AG04449 (cell line): ENCODE measurements at places on chromosomes 5 and 9.
A peak's percentile ranks its signal among the peaks of the same experiment; 100 is the strongest.

GRCh38 chr9:105971986-105972385 lies 277.6 kb downstream of the TMEM38B start:
- no peak for DNase-seq

DNA sequence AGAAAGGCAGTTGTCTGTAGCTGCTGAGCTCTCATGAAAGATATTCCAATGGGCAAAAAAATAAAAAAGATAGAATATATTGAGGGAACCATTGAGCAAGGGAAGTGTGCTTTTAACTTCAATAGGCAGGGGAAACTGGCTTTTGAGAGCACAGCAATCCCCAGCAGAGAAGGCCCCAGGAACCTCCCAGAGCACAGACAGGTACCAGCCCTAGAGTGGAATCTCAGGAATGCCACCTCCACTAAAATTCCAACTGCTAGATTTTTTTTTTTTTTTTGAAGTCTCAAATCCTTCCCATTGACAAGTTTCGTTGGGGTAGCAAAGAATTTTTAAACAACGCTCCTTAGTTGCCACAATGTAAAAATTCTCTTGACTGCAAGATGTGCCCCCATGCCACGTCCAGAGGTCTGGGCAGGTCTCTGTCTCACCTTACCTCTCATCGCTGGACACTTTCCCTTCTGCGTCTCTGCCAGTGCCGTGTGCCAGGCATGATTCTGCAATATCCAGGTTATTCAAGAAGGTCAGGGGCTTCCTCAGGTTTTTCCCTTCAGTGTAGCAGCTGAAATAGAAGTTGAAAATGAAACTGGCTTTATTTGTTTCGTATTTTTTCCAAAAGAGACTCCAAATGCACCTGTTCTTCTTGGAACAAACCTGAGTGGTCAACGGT lies 64.2 kb upstream of the IRX1 start:
- no peak for DNase-seq

GRCh38 chr5:181235689-181236366 lies 7.9 kb downstream of the RACK1 start:
- DNase-seq = no peak

- DNase-seq = no peak
These were observed 160.6 kb downstream of the PALM2AKAP2 start for GRCh38 chr9:109940561-109940960.

DNA sequence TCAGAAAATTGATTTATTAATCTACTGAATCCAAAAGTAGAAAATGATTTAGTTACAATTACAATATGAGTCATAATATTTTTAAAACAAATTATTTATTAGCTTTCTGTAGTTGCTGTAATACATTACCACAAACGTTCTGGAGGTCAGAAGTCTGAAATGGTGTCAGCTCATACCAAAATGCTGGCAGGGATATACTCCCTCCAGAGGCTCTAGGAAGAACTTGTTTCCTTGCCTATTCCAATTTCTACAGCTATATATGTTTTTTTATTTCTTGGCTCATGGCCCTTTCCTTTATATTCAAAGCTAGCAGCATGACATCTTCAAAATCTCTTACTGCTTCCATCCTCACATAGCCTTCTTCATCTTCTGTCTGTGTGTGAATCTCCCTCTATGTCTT lies 667.9 kb upstream of the ITGA1 start:
- no peak for DNase-seq

DNA sequence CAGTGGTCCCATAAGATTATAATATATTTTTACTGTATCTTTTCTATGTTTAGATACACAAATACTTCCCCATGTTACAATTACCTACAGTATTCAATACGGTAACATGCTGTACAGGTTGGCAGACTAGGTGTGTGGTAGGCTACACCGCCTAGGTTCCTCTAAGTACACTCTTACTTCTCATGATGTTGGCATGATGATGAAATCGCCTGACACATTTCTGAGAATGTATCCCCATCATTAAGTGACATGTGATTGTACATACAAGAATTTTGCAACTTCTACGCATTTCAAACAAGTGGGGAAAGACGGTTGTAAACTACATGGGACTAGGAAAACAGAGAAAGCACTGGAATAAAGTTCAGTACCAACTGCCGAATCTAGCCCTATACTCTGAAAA lies 53.3 kb downstream of the SETX start:
- no peak for DNase-seq

DNA sequence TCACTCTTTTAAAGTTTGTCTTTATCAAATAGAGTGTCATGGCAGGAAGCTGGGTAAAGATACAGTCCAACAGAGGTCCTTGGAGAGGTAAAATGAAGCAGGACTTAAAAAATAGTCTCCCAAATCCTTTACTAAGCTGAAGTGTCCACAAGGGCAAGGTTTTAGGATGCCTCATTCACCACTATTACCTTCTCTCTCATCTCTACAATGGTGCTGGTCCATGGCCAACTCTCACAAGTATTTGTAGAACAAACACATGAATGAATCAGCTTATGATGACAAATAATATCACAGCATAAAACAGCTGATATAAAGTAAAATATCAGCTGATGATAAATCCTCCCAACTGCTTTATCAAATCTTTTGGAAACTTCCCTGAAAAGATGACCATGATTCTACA lies 162.3 kb upstream of the ZNF462 start:
- DNase-seq = no peak

- DNase-seq = no peak
These were observed 94.0 kb downstream of the COL23A1 start for GRCh38 chr5:178496214-178496613.

- DNase-seq = no peak
These were observed 220.4 kb upstream of the NREP start for GRCh38 chr5:111977436-111977829.

- no peak for DNase-seq
These were observed 157.5 kb downstream of the PIK3R1 start for GRCh38 chr5:68373050-68373449.

GRCh38 chr5:73095564-73096238 lies 24.7 kb upstream of the TMEM171 start:
- no peak for DNase-seq

- DNase-seq = no peak
These were observed 518.2 kb downstream of the TLR4 start for GRCh38 chr9:118222375-118222774.

DNA sequence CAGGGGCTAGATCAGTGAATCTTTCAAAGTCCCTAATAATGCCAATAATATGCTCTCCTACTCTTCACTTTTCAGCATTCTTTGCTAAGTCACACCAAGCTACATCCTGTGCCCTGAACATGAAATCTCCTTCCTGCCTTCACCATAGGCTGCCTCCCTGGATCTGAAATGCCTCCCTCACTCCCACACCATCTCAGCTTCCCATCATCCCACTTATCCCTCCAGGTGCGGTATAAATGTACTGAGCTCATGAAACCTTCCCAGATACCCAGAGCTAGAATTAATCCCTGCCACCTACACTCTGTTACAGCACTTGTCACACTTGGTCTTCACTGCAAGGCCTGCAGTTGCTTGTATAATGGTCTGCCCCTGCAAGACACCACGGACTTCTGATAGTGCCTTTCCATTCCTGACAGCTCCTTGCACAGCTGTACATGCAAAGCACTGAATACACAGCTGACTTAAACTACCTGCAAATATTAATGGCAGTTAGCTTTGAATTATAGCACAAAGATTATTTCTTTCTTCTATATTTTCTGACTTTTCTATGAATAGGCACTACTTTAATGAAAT lies 250.4 kb downstream of the EBF1 start:
- DNase-seq = no peak

DNA sequence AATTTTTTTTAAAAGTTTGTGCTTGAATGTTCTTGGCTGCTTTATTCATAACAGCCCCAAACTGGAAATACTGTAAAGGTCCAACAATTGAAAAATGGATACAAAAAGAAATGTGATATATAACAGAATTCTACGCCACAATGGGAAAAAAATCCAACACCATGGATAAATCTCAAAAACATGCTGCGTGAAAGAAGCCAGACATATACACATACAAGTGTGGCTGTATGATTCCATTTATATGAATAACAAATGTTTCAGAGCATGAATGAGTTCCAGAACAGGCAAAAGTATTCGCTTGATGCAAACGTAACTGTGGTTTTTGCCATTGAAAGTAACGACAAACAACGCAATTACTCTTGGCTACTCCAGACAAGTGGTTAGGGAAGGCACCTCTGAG lies 7.2 kb upstream of the SFXN1 start:
- DNase-seq = no peak

- DNase-seq = no peak
These were observed 117.8 kb downstream of the FGF18 start for GRCh38 chr5:171537070-171537849.

GRCh38 chr5:59437176-59437575 lies 456.4 kb downstream of the PDE4D start:
- no peak for DNase-seq

- DNase-seq = no peak
These were observed 22.5 kb upstream of the SUB1 start for GRCh38 chr5:32562843-32563242.

GRCh38 chr5:141392429-141393198 lies at the start of gene PCDHGA8:
TSS of gene PCDHGA8 (plus strand) at chr5:141392633. CDS start at chr5:141392814, 181 bp downstream.
- DNase-seq = no peak

DNA sequence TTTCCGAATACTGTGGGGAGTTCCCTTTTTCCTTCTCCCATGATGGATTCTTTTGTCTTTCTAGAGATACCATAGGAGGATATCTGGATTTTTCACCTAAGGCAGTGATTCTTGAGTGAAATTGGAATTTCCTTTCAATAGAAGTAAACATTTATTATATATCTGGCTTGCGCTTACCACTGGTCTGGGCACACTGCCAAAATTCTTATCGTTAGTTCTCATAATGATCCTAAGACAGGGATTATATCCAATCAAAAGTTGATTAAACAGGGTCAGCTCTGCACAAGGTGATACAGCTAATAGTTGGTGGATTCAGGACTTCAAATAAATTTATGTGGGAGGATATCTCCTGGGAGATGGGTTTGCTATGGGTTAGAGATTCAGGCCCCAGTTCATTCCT lies 9.6 kb downstream of the TLE4 start:
- DNase-seq = no peak

DNA sequence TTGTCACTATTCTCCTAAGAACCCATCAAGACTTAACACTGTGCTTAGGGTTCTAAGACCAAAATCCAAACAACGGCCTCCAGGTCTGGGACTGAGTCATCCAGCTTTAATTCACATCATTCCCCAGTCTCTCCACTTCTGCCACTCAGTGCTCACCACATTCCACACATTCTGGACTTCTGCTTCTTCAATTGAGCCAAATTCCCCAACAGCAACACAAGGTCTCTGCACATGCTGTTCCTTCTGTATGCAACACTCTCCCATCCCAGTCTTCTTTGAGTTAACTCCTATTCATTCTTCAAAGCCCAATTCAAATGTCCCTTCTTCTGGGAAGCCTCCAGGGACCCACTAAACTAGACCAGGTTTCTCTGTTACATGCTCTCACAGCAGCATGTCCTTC lies 97.8 kb downstream of the GPR21 start:
- peak; percentile 37 for DNase-seq

DNA sequence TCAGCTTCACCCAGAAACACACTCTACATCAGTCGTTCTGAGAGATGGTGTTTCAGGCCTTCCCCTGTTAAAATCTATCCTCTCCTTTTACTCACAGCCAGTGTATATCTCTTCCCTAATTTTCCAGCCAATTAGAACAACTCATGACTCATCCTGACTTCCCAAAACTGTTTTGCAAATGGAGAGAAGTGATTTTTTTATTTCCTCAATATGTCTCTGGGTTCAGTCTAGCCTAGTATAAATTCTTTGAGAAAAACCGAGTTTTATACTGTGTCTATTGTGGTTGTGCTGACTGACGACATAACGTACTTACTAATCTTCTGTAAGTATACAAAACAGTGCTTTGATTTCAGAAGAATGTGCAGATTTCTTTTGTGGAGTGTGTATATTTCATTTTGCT lies 28.4 kb upstream of the CAST start:
- DNase-seq = no peak

GRCh38 chr5:152882621-152883020 lies 477.5 kb upstream of the NMUR2 start:
- DNase-seq = no peak

- DNase-seq = no peak
These were observed 172.3 kb downstream of the ATP10B start for GRCh38 chr5:160679567-160680309.

GRCh38 chr9:34450644-34451043 lies 7.7 kb downstream of the FAM219A start:
- no peak for DNase-seq

DNA sequence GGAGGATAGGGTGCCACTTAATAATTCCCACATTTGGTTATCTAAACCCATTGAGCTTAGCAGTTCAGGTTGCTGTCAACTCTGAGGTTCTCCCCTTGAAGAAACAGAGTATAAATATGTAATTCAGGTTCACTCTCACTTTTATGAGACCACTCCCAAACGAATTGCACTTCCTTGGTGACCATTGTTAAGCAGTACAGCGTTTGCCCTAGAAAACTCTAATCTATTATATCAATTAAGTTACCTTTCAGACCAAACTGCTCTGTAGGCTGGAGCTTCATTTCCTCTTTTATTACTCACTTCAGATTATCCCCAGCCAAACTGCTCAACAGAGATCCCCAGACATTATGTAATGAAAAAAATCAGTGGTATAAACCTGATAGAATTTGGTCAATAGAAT lies 1317.0 kb upstream of the ACO1 start:
- no peak for DNase-seq

DNA sequence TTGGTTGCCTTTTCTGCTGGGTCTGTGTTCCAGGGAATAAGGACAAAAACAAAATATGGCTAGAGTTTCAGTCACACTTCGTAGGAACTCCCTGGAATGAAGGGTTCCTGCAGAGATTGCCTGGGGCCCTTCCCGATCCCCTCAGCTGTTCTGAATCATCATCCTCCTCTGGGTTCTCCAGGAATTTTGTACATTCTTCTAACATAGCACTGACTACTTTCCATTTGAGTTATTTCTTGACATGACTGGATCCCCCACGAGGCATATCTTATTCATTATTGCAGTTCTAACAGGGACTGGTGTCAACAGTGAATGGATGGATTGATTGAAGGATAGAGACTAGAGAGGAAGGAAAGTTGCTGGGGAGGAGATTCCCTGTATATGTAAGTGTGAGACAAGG lies 49.2 kb upstream of the TNC start:
- peak; percentile 55 for DNase-seq

DNA sequence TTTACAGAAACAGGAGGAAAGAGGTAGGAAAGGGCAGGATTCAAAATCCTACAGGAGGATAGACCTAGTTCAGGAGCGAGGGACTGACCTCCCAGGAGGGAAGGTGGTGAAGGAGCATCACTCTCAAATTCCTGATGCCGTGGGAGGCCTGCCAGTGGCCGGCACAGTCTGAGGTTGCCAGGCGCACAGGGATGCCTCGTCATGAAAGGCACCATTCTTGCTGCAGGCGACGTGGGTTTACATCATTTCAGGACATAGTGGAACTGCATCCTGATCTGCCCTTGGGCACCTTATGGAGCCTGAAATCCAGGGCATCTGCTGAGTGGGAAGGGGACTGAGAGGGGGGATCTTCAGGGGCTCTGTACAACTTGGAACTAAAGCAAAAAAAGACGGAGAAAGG lies 163.2 kb upstream of the S1PR3 start:
- no peak for DNase-seq
